D341Med (cell line): ENCODE measurements at places on chromosomes 4 and X.

- no peak for DNase-seq
These were observed 3.8 kb downstream of the SGMS2 start for GRCh38 chr4:107828315-107829090.

DNA sequence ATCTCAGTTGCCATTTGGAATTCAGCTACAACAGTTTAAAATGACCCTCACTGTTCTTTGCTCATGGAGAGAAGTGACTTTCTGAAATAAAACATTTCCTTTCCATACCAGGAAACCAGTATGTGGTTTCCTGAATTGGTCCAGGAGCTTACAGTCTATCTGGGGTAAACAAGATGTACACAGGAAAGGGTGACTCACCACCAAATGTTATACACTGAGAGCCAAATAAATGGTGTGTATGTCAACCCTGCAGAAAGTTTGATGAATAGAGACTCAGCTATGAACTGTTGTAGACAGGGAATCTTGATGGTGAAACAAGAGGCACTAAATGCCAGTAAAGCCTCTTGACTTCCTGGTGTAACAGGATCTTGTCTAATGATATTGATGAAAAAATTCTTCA is 100.4 kb downstream of the HS6ST2 start:
- DNase-seq: no peak

DNA sequence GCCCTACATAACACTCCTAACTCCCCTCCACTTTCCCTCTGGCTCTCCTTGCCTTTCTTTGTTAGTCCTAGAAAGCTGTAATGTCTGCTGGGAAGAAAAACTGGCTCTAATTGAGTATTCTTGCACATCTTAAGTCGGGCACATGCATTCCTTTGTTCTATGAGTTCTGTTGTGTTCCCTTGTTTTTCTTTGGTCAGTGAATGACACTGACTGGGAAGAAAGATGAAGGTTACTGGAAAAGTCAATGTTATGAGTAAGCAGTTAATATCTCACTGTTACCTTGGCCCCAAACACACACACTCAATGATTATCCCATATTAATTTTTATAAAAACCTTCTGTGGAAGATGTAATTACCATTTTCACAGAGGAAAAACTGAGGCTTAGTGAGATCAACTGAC is 215.9 kb downstream of the SOWAHB start:
- DNase-seq: no peak

- DNase-seq: no peak
These were observed 7.3 kb downstream of the SLC25A5 start for GRCh38 chrX:119475389-119476101.

- DNase-seq: no peak
These were observed 210.9 kb upstream of the FAM241A start for GRCh38 chr4:111934314-111934713.

DNA sequence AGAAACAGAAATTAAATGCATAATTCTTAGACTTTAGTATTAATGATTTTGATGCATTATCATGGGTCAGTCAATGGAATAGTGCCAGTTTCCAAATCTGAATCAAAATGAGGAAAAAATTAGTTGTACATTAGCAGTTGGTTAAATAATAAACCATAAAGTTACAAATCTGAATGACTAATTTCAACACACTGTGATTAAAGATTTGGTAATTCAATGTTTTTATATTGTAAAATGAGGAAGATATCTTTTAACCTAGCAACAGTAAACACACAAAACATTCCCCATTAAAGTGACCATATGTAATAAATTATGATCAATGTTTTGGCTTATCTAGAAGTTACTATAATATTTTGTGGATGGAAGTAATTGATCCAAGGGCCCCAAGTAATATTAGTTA is 1.6 kb downstream of the FBXO8 start:
- no peak for DNase-seq

- DNase-seq: no peak
These were observed 452.9 kb downstream of the IL1RAPL1 start for GRCh38 chrX:29040160-29040559.

GRCh38 chrX:20317873-20318272 is 51.2 kb upstream of the RPS6KA3 start:
- no peak for DNase-seq

DNA sequence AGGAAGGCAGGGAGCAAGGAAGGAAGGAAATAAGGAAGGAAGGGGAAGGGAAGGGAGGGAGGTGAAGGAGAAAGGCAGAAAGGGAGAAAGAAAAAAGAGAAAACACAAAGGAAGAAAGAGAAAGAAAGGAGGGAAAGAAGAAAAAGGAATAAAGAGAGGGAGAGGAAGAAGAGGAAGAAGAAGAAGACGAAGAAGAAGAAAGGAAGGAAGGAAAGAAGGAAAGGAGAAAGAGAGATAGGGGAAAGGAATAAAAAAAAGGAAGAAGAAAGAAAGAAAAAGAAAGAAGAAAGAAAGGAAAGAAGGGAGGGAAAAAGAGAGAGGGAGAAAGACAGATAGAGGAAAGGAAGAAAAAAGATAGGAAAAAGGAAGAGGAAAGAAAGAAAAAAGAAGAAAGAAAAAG is 128.0 kb downstream of the MXRA5 start:
- DNase-seq: no peak

- DNase-seq: no peak
These were observed 161.7 kb upstream of the RPL34 start for GRCh38 chr4:108458681-108459080.

DNA sequence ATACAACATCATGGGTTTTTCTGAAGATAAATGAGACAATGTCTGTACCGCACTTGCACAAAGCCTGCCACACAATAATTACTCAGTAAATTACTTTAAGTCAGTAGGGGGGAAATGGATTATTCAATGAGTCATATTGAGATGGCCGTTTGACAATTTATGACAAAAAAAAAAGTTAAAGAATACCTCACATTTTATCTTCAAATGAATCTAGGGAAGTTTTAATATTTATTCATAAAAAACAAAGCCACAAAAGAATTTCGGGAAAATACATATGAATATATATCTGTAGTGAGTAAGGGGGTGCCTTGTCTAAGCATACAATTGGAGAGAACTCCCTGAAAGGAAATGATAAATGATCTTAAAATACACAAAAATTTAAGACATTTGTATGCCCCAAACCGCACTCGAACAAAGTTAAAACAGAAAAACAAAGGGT is 197.0 kb upstream of the SLC7A11 start:
- DNase-seq: no peak

DNA sequence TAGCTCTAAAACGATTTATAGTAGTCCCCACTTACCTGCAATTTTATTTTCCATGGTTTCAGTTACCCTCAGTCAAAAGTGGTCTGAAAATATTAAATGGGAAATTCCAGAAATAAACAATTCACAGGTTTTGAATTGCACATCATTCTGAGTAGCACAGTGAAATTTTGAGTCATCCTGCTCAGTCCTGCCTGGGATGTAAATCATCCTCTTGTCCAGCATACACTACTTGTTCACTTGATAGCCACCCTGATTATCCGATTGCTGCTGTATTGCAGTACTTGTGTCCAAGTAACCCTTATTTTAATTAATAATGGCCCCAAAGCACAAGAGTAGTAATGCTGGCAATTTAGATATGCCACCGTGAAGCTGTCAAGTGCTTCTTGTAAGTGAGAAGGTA is 23.5 kb upstream of the BDH2 start:
- DNase-seq: no peak
